ENCODE measurements at places on chromosomes 2 and 18. TPM values are rescaled to one million over a fixed set of nuclear protein-coding genes. Genes with fewer than 3 reads are reported as not detected.

The TRABD2A gene
- 0.99 TPM for total RNA-seq

The SPR gene
- total RNA-seq: 26.3 TPM

The SLC9A4 gene
- 0.07 TPM for total RNA-seq

The FAM124B gene
- 82.0 TPM for total RNA-seq

- H3K4me1 ChIP-seq: peaks cover 16% of the 10 kb centered on the region
- no peaks in the 10 kb centered on the region for H3K27me3 ChIP-seq
- no peak overlapping the region for H3K4me3 ChIP-seq
Observed at GRCh38 chr2:33168922-33169321, 222.2 kb downstream of the LTBP1 start.

DNA sequence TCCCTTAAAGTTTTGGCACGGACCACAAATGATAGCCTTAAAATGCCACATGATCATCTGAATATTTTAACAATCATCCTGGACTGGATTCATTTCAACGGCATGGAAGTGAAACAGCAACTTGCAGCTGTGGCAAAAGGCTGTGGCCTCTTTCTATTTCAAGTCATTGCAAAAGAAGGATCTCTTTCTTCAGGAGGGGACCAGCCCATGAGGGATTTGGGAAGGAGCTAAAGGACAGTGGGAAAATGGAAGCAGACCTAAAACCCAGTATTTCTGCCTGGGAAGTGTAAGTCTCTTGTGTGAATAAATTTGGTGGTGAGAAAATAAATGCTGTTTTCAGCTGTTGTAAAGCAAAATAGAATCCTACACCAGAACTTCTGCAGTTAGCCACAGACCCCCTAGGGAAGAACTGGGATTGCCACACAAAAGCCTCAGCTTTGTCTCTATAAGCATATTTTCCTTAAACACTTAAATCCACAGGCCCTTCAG lies 107.3 kb upstream of the ZFP36L2 start:
- H3K36me3 ChIP-seq: no peaks in the 10 kb centered on the region
- DNase-seq: peak; percentile 36
- H3K4me1 ChIP-seq: peaks cover 24% of the 10 kb centered on the region
- H3K4me3 ChIP-seq: no peak overlapping the region
- H3K27me3 ChIP-seq: no peaks in the 10 kb centered on the region

GRCh38 chr2:52934920-52935640 lies 832.5 kb upstream of the CHAC2 start:
- H3K4me1 ChIP-seq: peaks cover 2% of the 10 kb centered on the region
- no peak overlapping the region for H3K4me3 ChIP-seq
- H3K27ac ChIP-seq: no peak overlapping the region
- no peaks in the 10 kb centered on the region for H3K36me3 ChIP-seq
- no peak for DNase-seq

- H3K27ac ChIP-seq: no peak overlapping the region
- no peaks in the 10 kb centered on the region for H3K4me1 ChIP-seq
- DNase-seq: no peak
- H3K27me3 ChIP-seq: peaks cover 13% of the 10 kb centered on the region
- no peaks in the 10 kb centered on the region for H3K36me3 ChIP-seq
- no peak overlapping the region for H3K4me3 ChIP-seq
Observed at GRCh38 chr2:47299555-47299954, 103.4 kb upstream of the MSH2 start.

DNA sequence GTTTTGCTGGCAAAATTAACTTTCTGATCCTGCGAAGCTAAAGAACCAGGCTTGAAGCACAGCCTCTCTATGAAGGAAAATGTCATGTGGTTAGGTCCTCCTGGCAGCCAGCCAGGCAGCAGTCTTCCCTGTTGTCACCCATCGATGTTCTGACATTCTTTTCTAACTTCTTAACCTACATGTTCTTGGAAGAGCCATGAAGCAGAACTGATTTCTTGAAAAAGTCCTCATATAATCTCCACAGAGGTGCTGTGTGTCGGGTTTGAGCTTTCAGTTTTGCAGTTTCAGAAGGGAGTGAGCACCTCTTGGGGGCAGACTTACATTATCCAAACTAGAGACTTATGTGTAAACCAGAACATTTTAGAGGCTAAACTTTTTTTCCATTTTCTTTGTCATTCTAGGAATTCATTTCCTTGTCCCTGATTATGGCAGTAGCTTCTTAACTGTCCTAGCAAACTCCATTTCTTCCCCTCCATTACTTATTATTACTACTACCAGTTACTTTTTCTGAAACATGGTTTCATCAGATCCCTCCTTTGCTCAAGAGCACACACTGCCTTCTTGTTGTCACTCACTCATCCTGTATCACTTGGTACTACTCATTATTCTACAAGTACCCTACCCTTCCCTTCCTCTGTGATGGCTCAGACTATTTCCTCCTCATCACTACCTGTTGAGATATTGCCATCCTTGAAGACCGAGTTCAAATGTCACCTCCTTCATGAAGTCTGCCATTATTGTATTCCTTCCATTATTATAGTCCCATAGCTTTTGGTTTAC lies 31.1 kb downstream of the DOK1 start:
- no peaks in the 10 kb centered on the region for H3K4me1 ChIP-seq
- no peak overlapping the region for H3K27ac ChIP-seq
- H3K27me3 ChIP-seq: peaks cover 17% of the 10 kb centered on the region

GRCh38 chr2:65349863-65350262 lies 82.5 kb downstream of the SPRED2 start:
- DNase-seq: peak; percentile 71
- peaks cover 9% of the 10 kb centered on the region for H3K4me1 ChIP-seq
- H3K27me3 ChIP-seq: peaks cover 4% of the 10 kb centered on the region
- no peaks in the 10 kb centered on the region for H3K36me3 ChIP-seq
- H3K27ac ChIP-seq: no peak overlapping the region
- H3K4me3 ChIP-seq: no peak overlapping the region

DNA sequence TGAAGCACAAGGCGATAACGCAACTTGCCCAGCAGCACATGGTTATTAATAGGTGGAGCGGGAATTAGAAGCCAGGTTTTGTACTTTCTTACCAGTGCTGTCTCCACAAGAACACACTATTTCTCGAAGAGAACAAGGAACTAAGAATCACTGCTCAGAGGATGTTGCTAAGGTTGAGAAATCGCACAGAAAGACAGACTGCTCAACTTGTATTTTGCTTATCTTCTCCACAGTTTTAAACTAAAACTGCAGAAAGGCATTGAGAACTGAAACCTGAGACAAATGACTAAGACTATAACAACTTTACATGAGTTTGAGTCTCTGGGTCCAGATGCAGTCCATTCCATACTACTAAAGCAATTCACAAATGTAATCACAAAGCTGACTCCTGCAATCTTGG lies 6.2 kb downstream of the PRKD3 start:
- H3K4me3 ChIP-seq: no peak overlapping the region
- peaks cover 5% of the 10 kb centered on the region for H3K36me3 ChIP-seq
- no peaks in the 10 kb centered on the region for H3K27me3 ChIP-seq
- peaks cover 19% of the 10 kb centered on the region for H3K4me1 ChIP-seq
- DNase-seq: no peak

- H3K4me3 ChIP-seq: no peak overlapping the region
- H3K27ac ChIP-seq: no peak overlapping the region
- H3K27me3 ChIP-seq: no peaks in the 10 kb centered on the region
- no peaks in the 10 kb centered on the region for H3K4me1 ChIP-seq
Observed at GRCh38 chr2:189791338-189792042, 7.2 kb downstream of the PMS1 start.

- H3K27ac ChIP-seq: peak overlapping the region; percentile 30
- H3K4me1 ChIP-seq: peaks cover 22% of the 10 kb centered on the region
- H3K27me3 ChIP-seq: peaks cover 2% of the 10 kb centered on the region
- H3K36me3 ChIP-seq: no peaks in the 10 kb centered on the region
- peak; percentile 19 for DNase-seq
Observed at GRCh38 chr2:151878204-151878603, 50.0 kb upstream of the ARL5A start.

GRCh38 chr18:53375621-53376020 lies 848.8 kb downstream of the MBD2 start:
- no peaks in the 10 kb centered on the region for H3K36me3 ChIP-seq
- no peak overlapping the region for H3K27ac ChIP-seq
- DNase-seq: no peak
- no peak overlapping the region for H3K4me3 ChIP-seq
- H3K4me1 ChIP-seq: no peaks in the 10 kb centered on the region

DNA sequence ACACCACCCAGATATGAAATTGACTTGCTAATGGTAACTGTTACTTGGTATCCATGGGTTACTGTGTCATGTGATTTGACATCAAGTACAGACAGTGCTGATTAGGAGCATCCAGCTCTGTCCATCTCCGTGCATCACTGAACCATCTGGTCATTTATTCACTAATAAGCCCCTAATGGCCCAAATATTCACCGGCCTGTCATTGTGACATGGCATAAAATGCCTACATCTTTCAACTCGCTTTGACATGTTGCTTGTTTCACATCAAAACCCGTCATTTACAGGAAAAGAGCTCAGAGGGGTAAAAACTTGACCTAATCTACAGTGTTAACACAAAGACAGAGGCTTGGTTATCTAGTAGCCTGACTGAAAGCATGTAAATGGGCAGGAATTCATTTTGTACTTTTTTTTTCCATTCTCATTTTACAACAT lies 308.9 kb upstream of the ATP5MC3 start:
- no peak overlapping the region for H3K27ac ChIP-seq
- no peak overlapping the region for H3K4me3 ChIP-seq
- no peak for DNase-seq
- no peaks in the 10 kb centered on the region for H3K4me1 ChIP-seq
- no peaks in the 10 kb centered on the region for H3K27me3 ChIP-seq

DNA sequence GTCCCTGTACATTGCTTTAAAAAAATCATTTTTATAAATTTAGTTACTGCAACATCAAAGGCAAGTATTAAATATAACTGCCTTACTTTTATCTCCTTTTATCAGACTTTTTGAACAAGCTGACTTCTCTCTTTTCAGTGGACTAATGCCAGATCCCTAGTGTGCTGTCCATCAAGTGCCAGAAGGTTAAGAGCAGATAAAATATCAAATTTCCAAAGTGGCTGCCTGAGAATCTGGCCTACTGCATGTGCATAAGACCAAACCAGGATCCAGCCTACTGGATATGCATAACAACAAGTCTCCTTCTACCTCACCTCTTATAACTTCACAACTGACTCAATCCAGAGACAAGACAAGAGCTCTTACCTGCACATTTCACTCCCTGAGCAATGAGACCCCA lies 59.8 kb upstream of the CHRNA1 start:
- no peaks in the 10 kb centered on the region for H3K27me3 ChIP-seq
- no peak for DNase-seq
- H3K27ac ChIP-seq: no peak overlapping the region
- peaks cover 35% of the 10 kb centered on the region for H3K4me1 ChIP-seq
- peaks cover 3% of the 10 kb centered on the region for H3K36me3 ChIP-seq
- H3K4me3 ChIP-seq: no peak overlapping the region

DNA sequence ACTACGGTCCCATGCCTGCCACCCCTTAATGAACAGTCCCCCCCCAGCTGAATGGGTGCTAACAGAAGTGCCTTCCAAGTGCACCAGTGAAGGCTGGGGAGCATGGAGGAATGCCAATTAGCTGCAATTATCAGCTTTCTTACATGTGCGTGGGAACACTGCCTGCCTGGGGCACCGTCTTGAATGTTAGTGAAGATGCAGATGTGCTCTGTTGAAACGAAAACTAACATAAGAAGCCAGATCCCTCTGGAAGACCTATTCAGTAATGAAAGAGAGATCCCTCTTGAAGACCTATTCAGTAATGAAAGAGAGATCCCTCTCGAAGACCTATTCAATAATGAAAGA lies 154.5 kb downstream of the CLIP4 start:
- no peak overlapping the region for H3K27ac ChIP-seq
- H3K36me3 ChIP-seq: no peaks in the 10 kb centered on the region
- H3K27me3 ChIP-seq: no peaks in the 10 kb centered on the region
- DNase-seq: no peak
- peaks cover 5% of the 10 kb centered on the region for H3K4me1 ChIP-seq

Measured in endothelial cell of umbilical vein (primary cell).